RPMI8226 (cell line): ENCODE measurements at places on chromosomes 3 and 15.
A peak's percentile ranks its signal among the peaks of the same experiment; 100 is the strongest.

- no peak for DNase-seq
Measured at GRCh38 chr3:148158210-148158609, 539.5 kb upstream of the AGTR1 start.

DNA sequence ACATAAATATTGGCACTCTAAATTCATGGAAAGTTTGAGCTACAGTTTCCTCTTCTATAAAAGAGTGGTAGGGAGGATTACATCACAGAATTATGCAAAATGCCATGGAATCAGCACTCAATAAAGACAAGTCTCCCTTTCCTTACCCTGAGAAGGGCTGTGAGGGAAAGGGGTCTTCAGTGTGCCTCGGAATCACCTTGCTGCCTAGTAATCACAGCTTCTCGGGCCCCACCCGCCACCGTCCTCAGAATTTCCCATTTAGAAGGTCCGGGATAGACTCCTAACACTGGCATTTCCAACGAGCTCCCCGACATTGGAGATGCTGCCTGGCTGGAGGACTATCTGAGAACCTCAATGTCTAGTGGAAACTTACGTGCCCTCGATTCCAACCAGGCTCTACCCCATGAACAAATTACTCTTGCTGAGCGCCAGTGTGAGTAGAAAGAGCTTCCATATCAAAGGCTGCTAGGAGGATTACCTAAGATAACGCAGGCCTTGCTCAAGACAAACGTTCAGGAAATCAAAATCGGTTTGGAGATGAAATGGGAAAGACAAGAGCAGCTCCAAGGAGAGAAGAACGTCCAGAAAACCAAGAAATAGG lies 92.1 kb upstream of the CHD2 start:
- peak; percentile 46 for DNase-seq

GRCh38 chr3:185093116-185093515 lies 59.7 kb downstream of the C3orf70 start:
- no peak for DNase-seq

DNA sequence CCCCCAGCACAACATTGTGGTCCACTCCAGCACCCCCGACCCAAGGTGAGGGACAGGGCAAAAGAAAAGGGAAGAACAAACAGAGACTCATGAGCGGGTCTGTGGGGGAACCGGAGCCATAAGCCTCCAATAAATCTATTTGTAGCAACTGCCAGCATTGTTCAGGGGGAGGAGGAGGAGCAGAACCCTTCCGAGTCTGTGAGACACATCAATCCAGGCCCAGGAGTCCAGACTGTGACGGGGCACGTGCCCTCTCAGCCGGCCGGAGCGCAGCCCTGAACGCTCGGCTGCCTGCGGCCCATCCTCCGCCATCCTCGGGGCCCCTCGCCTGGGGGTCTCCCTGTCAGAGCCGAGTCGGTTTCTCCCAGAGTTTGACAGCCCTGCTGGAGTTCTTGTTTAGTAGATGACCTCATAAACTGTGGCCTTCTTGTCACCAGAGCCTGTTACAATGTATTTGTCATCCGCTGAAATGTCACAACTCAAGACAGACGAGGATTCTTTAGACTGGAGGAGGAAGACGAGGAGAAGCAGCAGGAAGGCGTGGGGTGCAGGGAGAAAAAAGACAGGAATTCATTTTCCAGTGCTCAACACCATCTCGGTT lies 47.9 kb downstream of the TLE3 start:
- no peak for DNase-seq

GRCh38 chr15:73710321-73710720 lies 26.1 kb downstream of the CD276 start:
- DNase-seq: no peak

DNA sequence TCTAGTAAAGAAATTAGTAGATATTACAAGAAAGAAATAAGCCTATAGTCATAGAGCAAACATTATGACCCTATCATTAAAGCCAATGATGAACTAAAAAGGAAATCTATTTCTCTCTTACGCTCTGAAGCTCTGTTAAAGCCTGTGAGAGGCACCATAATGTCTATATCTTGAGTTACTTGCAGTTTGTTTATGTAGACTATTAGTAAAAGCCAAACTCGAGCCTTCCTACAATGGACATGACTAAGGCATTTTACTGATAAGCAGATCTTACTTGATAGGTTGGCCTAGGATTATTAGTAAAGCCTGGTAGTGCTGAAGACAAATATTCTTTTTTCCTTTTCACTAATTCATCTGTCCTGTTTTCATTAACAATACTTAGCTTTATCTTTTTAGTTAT lies 32.7 kb downstream of the LRRC3B start:
- DNase-seq: no peak

- no peak for DNase-seq
Measured at GRCh38 chr3:150577855-150578254, 25.3 kb upstream of the SELENOT start.
